ENCODE measurements at places on chromosomes 3 and 15.

DNA sequence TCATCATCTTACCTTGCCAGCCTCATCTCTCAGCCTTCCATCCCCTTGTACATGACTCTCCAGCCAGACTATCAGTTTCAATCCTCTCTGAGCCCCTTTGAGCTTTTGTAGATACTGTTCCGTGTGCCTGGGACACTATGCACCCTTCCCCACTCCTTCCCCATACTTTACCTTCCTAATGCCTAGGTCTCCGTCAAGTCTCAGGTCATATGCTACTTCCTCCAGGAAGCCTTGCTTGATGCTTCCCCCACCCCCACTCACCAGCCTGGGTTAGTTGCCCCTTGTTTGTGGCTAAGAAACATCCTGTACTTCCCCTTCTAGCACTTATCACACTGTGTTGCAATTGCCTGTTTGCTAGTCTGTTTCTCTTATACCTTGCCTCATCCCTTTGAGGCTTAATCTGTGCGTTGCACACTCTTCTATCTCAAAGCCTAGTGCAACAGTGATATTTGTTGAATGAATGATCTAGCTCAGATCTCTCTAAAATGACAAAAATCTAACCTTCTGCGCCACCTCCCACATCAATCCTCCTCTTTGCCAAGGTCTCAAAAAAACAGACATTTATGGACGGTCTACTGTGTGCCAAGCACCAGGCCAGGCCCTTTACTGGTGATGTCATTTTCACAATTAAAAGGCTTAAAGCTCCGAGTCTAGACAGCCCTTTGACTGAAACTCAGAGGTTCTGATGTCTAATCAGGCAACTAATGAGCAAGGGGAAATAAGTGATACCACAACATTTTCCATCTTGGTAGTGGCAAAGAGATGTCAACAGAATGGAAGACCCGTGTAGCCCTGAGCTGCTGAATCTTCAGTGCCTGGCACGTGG is 6.5 kb upstream of the USP3 start:
- DNase-seq, result no peak

DNA sequence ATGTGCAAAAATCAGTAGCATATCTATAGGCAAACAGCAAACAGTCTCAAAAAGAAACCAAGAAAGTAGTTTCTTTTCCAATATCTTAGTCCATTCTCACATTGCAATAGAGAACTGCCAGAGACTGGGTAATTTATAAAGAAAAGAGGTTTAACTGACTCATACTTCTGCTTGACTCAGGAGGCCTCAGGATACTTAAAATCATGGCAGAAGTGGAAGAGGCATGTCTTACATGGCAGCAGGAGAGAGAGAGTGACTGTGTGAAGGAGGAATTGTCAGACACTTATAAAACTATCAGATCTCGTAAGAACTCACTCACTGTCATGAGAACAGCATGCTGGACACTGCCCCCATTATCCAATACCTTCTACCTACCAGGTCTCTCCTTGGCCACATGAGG is 327.9 kb upstream of the EPHA3 start:
- DNase-seq, result no peak

GRCh38 chr3:70546679-70547078 is 234.2 kb upstream of the MDFIC2 start:
- no peak for DNase-seq

- no peak for DNase-seq
These were observed 174.6 kb downstream of the FOXP1 start for GRCh38 chr3:71408903-71409302.

- DNase-seq, result no peak
These were observed 350.5 kb downstream of the LRTM1 start for GRCh38 chr3:54577313-54577712.

- DNase-seq, result no peak
These were observed 193.2 kb downstream of the GOLGA6L6 start for GRCh38 chr15:20348291-20348899.

DNA sequence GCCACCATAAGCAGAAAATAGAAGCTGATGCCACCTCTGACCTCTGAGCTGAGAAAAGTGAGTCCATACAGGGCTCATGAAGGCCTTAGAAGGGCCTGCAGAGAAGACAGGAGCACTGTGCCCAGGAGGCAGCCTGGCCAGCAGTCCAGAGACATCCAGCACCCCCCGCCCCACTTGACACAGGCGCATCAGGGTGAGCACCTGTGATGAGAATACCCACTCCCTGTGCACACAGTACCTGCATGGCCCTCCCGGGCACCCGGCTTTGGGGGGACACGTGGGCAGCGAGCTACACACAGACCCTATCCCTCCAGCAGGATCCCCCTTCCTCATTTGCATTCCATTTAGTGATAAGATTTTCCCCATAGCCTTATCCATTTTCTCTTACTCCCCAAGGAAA is 63.6 kb upstream of the NSMCE3 start:
- DNase-seq, result no peak

- DNase-seq, result no peak
These were observed 9.7 kb downstream of the STOML1 start for GRCh38 chr15:73982222-73982962.

Measured in stimulated activated CD4-positive, alpha-beta T cell treated with anti-CD3 and anti-CD28 coated beads, Interleukin-1b, Interleukin-23, amount 100 ng/mL, for 1 hour (primary cell).